ENCODE measurements at places on chromosomes 12 and 14. TPM values are rescaled to one million over a fixed set of nuclear protein-coding genes. Genes with fewer than 3 reads are reported as not detected.

Gene ACVR1B
- 12.1 TPM for total RNA-seq

Gene TUNAR
- total RNA-seq: not detected

Gene CREBL2
- 15.2 TPM for total RNA-seq

Gene SFSWAP
- 20.7 TPM for total RNA-seq

Gene RTL1
- not detected for total RNA-seq

Gene BTBD6
- 43.1 TPM for total RNA-seq

Gene GARIN6
- not detected for total RNA-seq

Gene EIF4B
- total RNA-seq: 477 TPM

Gene RDH12
- total RNA-seq: not detected

GRCh38 chr14:59439256-59439965 is 25.8 kb downstream of the GPR135 start:
- DNase-seq: no peak

DNA sequence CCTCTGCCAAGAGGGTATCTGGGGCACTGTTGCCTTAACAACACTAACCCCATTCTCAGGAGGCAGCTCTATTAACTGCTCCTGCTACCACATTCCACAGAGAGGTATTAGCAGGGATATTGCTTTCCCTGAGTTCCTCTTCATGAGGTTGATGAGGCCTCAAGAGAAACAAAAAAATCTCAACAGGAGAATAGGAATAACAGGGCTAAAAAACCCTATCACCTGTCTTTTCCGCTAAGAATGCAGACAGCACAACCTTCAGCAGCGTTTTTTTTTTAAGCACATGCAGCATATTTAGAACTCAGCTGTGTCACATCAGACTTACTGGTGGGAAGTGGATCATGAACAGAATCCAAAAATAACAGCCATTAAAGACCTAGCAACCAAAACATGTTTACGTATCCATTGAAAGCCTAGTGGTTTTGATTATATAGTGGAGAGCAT is 29.2 kb downstream of the ATF7 start:
- no peak for DNase-seq

- DNase-seq: no peak
These were observed 122.7 kb downstream of the KICS2 start for GRCh38 chr12:64099397-64099796.

DNA sequence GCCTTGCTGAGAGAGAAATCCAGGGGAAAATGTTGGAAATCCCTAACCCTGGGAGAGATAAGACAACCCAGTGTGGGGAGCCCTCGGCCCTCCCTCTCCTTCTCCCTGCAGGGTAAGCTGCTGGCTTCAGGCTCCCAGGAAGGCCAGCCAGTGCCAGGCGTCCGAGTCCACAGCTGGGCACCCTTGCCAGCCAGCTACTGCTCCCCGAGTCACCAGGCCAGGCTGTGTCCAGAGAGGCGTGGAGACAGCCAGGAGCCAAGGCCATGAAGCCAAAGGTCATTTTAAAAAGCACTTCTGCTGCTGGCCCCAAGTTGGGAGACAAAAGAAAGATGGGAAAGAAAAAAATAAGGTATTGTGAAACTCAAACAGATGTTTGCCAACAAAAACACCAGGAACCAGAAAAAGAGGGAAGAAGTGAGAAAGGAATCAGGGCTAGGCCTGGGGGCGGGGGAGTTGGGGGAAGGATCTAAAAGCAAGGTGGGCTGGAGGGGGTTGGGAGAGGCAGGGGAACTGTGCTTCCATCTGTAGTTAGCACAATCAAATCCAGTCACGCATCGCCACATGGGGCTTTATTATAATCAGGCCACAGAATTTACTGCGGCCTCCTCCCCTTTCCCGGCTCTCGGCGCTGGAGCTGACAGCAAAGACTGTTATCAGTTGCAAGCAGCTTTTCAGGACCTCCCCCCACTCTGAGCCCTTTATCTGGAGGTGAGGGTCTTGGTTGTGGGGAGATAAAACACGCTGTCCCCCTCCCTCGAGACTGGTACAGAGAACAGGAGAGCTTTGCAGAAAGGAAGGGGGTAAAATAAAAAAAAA is 33.5 kb downstream of the RBM19 start:
- DNase-seq: peak; percentile 26

- DNase-seq: peak; percentile 4
These were observed 842.3 kb downstream of the SLC6A15 start for GRCh38 chr12:84070292-84070691.

- DNase-seq: peak; percentile 87
These were observed at the start of gene KLC1 for GRCh38 chr14:103628684-103629502. Gene KLC1 (plus strand): TSS chr14:103629211. CDS start chr14:103654565, 25,354 bp downstream.

DNA sequence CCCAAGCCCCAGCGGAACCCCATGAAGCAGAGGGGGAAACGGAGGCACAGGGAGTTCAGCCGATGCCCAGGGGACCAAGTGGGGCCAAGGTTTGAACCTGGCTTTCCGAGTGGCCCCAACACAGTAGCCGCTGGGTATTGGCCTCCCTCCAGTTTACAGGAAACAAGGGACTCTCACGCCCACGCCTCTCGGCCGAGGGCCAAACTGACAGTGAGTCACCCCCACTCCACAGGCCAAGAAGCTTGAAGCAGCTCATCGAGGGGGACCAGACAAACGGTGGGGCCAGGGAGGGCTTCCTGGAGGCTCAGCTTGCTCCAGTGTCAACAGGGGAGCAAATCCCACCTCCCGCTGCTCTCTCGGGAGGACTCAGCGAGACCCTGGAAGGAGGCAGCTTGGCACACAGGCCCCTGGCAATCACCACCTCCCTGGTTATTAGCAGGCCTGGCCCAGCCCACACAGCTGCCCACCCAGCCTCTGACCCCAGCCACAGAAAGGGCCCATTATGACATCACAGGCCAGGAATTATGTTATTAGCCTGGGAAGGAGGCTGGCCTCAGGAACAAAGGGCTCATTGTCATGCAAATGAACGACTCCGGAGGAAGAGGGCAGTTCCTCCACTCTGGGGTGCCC is 54.6 kb downstream of the NCOR2 start:
- peak; percentile 90 for DNase-seq

GRCh38 chr12:57439762-57440266 is 5.2 kb downstream of the INHBC start:
- no peak for DNase-seq

- DNase-seq: no peak
These were observed 436.3 kb downstream of the TMTC2 start for GRCh38 chr12:83123039-83123438.

- DNase-seq: no peak
These were observed 29.4 kb downstream of the CEP83 start for GRCh38 chr12:94430304-94430703.

GRCh38 chr14:102000902-102001301 is 36.5 kb downstream of the DYNC1H1 start:
- no peak for DNase-seq

DNA sequence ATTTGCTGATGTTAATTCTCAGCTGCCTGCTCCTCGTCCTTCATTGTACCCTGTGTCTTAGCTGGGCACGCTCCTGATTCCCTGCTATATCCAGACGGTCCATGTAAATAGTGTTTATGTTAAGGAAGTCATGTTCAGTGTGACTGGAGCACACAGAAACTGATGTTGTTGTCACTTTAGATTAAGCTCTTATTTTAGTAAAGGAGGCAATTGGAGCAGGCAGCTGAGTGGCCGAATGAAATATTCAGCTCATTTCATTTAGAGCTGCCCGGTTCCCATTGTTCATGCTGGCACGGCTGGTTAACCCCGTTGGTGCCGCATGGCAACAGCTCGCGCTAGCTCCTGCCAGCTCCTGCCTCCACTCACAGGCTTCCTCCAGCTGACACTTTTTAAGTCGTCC is 446.8 kb upstream of the SOX5 start:
- no peak for DNase-seq

- no peak for DNase-seq
These were observed 192.5 kb upstream of the PWP1 start for GRCh38 chr12:107493135-107493494.

DNA sequence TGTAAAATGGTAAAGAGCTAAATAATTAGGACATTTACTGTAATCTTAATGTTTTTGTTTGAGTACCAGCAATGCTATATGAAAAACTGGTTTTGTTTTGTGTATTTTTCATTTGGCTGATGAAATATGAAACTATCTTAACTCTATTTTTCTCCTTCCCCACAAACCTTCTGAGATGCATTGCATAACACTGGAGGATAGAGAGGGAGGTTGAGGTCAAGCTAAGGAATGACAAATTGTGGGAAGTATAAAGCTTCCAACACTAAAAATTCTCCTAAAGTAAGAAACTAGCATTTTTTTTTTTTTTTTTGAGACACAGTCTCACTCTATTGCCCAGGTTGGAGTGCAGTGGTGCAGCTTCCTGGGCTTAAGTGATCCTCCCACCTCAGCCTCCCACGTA is 31.5 kb upstream of the SRP54 start:
- no peak for DNase-seq

- no peak for DNase-seq
These were observed 347.9 kb downstream of the BCAT1 start for GRCh38 chr12:24600996-24601395.

GRCh38 chr12:51821440-51822260 is 26.9 kb downstream of the FIGNL2 start:
- no peak for DNase-seq

- no peak for DNase-seq
These were observed 252.4 kb upstream of the EGLN3 start for GRCh38 chr14:34203251-34203722.

DNA sequence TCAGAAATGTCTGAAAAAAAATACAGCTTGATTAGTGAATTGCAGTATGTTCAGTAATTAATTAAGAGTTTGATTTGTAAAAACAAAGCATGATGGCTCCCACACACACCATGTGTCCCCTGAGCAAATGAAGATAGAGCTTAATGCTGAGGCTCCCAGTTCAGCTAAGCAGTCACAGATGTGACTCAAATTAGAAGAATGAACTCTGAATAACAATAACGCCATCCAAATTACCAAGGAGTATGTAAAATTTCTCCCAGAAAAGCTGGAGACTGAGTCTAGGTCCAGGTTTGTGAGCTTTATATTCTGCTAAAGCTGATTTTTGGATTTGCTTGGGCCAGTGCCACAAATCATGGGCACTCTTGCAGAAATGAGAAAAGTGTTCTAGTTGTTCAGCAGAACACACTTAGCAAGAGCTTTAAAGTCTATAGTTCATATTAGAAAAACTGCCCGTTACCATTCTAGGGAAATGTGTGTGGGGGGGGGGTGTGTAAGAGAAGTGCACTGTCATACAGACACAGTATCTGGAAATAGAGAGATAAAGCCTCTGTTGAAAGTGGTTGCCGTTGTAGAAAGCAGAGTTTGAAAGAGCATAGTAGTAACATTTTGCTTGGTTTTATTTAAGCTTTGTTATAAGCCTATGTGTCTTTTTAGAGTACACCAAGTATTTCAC is 253.1 kb downstream of the BCAT1 start:
- no peak for DNase-seq

- DNase-seq: no peak
These were observed 70.9 kb downstream of the GPR135 start for GRCh38 chr14:59394268-59394667.

DNA sequence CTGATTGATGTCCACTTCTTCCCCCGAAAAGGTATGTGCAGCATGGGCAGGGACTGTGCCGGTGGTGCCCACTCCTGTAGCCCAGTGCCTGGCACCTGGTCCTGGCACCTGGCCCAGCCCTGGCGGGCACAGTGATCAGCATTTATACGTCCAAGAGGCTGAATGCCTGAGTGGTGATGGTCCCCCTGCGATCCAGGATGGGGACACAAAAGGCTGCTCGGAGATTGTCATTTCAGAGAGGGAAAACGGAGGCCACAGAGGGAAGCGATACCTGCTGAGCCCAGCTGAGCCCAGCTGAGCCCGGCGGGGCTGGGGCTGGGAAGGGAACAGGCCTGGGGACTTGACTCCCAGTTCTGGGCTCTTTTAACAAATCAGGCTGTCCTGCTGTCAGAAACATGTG is 55.8 kb downstream of the PRIMA1 start:
- no peak for DNase-seq

DNA sequence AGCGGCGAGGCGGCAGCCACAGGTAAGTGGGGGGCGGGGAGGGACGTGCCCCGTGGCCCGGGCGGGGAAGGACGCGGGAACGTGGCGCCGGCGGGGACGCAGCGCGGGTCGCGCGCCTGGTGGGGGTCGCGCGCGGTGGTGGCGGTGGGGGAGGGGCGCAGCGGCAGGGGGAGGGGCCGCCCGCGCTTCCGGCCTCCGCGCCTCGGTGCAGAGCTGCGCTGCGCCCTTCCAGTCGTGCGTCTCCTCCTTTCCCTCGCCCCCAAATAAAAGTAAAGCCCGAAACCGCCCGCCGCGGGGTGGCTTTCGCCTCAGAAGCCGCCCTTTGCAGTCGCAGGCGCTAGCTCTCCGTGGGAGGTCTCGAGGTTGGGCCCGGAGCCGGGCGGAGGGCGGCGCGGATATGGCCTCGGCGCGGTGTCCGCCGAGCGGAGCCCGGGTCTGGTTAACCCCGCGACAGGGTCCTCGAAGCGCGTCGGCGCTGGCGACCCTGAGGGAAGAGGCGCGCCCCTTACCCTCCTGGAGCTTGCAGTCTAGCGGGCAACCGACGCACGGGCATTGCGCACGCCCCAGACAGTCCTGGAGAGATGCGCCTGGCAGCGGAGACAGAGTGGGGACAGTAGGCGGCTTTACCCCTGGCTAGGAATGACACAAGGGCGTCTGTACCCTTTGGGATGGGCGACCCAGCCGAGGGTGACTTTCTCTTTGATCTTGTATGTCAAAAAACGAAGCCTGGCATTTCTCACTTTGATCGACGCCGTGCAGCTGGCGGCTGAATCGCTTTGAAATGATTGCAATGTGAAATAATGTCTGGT is 589 bp downstream of the ATF1 start:
- peak; percentile 24 for DNase-seq

GRCh38 chr14:58914279-58914855 is 274.1 kb upstream of the DAAM1 start:
- DNase-seq: no peak

DNA sequence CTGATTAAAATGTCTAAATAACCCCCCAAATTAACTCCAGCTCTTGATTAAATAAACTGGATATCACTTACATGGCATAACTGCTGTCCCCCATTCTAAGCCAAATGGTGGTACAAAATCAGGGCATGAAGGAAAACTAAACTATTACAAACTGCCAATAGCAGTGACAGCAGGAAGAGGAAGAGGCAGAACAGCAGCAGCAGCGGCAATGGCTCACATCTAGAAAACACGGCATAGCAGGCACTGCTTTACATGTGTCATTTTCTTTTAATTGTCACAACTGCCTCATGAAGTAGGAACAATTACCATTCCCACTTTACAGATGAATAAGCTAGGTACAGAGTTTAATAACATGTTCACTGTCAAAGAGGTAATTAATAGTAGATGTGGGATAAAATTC is 92.0 kb downstream of the EPS8 start:
- no peak for DNase-seq

Data from heart right ventricle (tissue), 16 donors.